ENCODE measurements at places on chromosomes 13 and 19.

GRCh38 chr19:3710265-3710812 lies 2.2 kb downstream of the TJP3 start:
- DNase-seq: no peak
- peaks cover 3% of the 10 kb centered on the region for H3K27me3 ChIP-seq
- no peak overlapping the region for H3K27ac ChIP-seq
- peaks cover 5% of the 10 kb centered on the region for H3K4me1 ChIP-seq
- no peak overlapping the region for H3K4me3 ChIP-seq

GRCh38 chr13:28375250-28375930 lies 119.5 kb downstream of the FLT1 start:
- DNase-seq: no peak
- no peak overlapping the region for H3K27ac ChIP-seq
- H3K4me1 ChIP-seq: no peaks in the 10 kb centered on the region
- H3K27me3 ChIP-seq: no peaks in the 10 kb centered on the region

DNA sequence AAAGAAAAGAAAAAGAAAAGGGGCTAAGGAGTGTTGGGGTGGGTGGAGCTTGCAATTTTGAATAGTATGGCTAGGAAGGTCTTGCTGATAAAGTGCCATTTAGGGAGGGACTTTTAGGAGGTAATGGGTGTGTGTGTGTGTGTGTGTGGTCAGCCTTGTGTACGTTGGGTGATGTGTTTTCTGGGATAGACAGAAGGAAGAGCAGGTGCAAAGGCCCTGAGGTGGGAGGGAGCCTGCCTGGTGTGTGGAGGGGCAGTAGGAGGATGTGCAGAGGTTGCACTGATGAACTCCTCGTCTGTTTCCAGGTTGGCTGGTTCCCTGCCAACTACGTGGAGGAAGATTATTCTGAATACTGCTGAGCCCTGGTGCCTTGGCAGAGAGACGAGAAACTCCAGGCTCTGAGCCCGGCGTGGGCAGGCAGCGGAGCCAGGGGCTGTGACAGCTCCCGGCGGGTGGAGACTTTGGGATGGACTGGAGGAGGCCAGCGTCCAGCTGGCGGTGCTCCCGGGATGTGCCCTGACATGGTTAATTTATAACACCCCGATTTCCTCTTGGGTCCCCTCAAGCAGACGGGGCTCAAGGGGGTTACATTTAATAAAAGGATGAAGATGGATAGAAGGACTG lies 30.5 kb upstream of the ADGRE1 start:
- H3K4me1 ChIP-seq: peaks cover 2% of the 10 kb centered on the region
- H3K36me3 ChIP-seq: peaks cover 14% of the 10 kb centered on the region
- peak overlapping the region; percentile 65 for H3K27ac ChIP-seq

DNA sequence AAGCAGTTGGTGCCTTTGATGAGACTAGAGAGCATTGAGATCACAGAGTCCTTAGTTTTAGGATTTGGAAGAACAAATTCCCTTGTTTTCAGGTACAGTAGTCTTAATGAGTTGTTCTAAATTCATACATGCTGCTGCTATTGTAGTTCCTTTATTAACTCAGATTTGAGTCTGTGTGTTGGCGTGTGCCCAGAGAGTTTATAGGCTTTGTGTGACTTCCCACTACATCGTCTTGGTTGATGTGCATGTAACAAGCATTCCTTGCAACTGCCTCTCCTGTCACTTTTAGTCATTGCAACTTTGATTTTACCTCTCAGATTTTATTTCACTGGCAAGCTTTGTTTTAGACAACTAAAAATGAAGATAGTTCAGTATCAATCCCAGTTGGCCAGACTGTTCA lies 135.5 kb downstream of the ZAR1L start:
- no peak overlapping the region for H3K27ac ChIP-seq
- no peak overlapping the region for H3K4me3 ChIP-seq
- H3K4me1 ChIP-seq: no peaks in the 10 kb centered on the region
- no peaks in the 10 kb centered on the region for H3K36me3 ChIP-seq
- DNase-seq: no peak

GRCh38 chr19:8575467-8575997 lies 1.7 kb downstream of the MYO1F start:
- no peaks in the 10 kb centered on the region for H3K36me3 ChIP-seq
- DNase-seq: peak; percentile 77
- H3K27ac ChIP-seq: peak overlapping the region; percentile 71
- H3K27me3 ChIP-seq: no peaks in the 10 kb centered on the region
- peaks cover 88% of the 10 kb centered on the region for H3K4me1 ChIP-seq

- no peaks in the 10 kb centered on the region for H3K27me3 ChIP-seq
- H3K36me3 ChIP-seq: peaks cover 17% of the 10 kb centered on the region
- H3K27ac ChIP-seq: no peak overlapping the region
- DNase-seq: no peak
- H3K4me1 ChIP-seq: no peaks in the 10 kb centered on the region
- no peak overlapping the region for H3K4me3 ChIP-seq
Measured at GRCh38 chr13:47903836-47904235, 97.2 kb downstream of the SUCLA2 start.

- DNase-seq: no peak
- H3K27me3 ChIP-seq: no peaks in the 10 kb centered on the region
- H3K27ac ChIP-seq: no peak overlapping the region
- H3K36me3 ChIP-seq: peaks cover 15% of the 10 kb centered on the region
- peaks cover 6% of the 10 kb centered on the region for H3K4me1 ChIP-seq
- H3K4me3 ChIP-seq: no peak overlapping the region
Measured at GRCh38 chr13:49071341-49071937, 95.7 kb downstream of the FNDC3A start.

- H3K4me3 ChIP-seq: no peak overlapping the region
- H3K27me3 ChIP-seq: no peaks in the 10 kb centered on the region
- H3K4me1 ChIP-seq: no peaks in the 10 kb centered on the region
- no peaks in the 10 kb centered on the region for H3K36me3 ChIP-seq
- no peak overlapping the region for H3K27ac ChIP-seq
- DNase-seq: no peak
Measured at GRCh38 chr13:72132075-72132474, 265.1 kb upstream of the DACH1 start.

DNA sequence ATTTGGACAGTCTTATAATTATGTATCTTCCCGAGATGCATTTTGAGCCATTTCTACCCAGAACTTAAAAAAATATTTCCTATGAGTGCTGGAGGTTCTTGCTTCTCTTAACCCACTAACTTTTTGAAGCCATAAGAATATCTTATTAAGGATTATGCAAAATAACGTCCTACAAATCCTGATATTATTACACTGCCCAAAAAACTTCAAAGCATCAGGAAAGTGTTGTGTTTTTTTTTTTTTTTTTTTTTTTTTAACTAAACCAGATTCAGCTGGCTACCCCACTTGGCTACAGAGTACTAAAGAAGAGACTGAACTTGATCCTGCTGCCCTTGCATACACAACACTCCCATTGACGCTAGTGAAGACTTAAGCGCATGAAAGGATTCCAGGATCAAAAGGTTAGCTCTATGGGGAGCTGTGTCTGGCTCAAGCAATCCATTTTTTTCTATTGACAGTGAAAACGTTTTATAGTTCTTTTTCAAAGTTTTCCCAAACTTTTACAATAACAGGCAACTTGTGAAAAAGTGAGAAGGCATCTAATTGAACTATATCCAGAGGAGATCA lies 141.4 kb downstream of the KCNRG start:
- peaks cover 12% of the 10 kb centered on the region for H3K4me1 ChIP-seq
- H3K27me3 ChIP-seq: peaks cover 2% of the 10 kb centered on the region
- no peak overlapping the region for H3K27ac ChIP-seq
- no peaks in the 10 kb centered on the region for H3K36me3 ChIP-seq
- DNase-seq: no peak
- no peak overlapping the region for H3K4me3 ChIP-seq

GRCh38 chr19:6744381-6745301 lies 5.2 kb downstream of the TRIP10 start:
- H3K4me1 ChIP-seq: peaks cover 14% of the 10 kb centered on the region
- H3K27me3 ChIP-seq: no peaks in the 10 kb centered on the region
- H3K27ac ChIP-seq: no peak overlapping the region
- no peaks in the 10 kb centered on the region for H3K36me3 ChIP-seq

- no peak for DNase-seq
- H3K4me1 ChIP-seq: peaks cover 3% of the 10 kb centered on the region
- H3K4me3 ChIP-seq: no peak overlapping the region
- H3K36me3 ChIP-seq: no peaks in the 10 kb centered on the region
- H3K27ac ChIP-seq: no peak overlapping the region
- peaks cover 12% of the 10 kb centered on the region for H3K27me3 ChIP-seq
Measured at GRCh38 chr13:38680912-38681311, 6.0 kb upstream of the FREM2 start.

- no peak for DNase-seq
- no peak overlapping the region for H3K4me3 ChIP-seq
- no peaks in the 10 kb centered on the region for H3K4me1 ChIP-seq
- H3K27me3 ChIP-seq: no peaks in the 10 kb centered on the region
- H3K27ac ChIP-seq: no peak overlapping the region
- H3K36me3 ChIP-seq: no peaks in the 10 kb centered on the region
Measured at GRCh38 chr13:42603571-42603970, 29.6 kb downstream of the TNFSF11 start.

GRCh38 chr13:56923626-56924140 lies 217.0 kb upstream of the PRR20A start:
- no peak for DNase-seq
- H3K27me3 ChIP-seq: no peaks in the 10 kb centered on the region
- H3K4me1 ChIP-seq: no peaks in the 10 kb centered on the region

GRCh38 chr19:1220477-1220930 lies 14.9 kb downstream of the STK11 start:
- H3K36me3 ChIP-seq: no peaks in the 10 kb centered on the region
- no peaks in the 10 kb centered on the region for H3K4me1 ChIP-seq
- H3K4me3 ChIP-seq: no peak overlapping the region
- no peaks in the 10 kb centered on the region for H3K27me3 ChIP-seq
- H3K27ac ChIP-seq: no peak overlapping the region

GRCh38 chr19:13794398-13794756 lies 866 bp upstream of the ZSWIM4 start:
- H3K27ac ChIP-seq: peak overlapping the region; percentile 96
- peak overlapping the region; percentile 96 for H3K4me3 ChIP-seq
- no peak for DNase-seq
- peaks cover 35% of the 10 kb centered on the region for H3K4me1 ChIP-seq
- no peaks in the 10 kb centered on the region for H3K27me3 ChIP-seq

GRCh38 chr13:106028911-106029310 lies 506.6 kb downstream of the EFNB2 start:
- no peaks in the 10 kb centered on the region for H3K27me3 ChIP-seq
- no peak for DNase-seq
- no peaks in the 10 kb centered on the region for H3K36me3 ChIP-seq
- H3K4me1 ChIP-seq: no peaks in the 10 kb centered on the region
- no peak overlapping the region for H3K4me3 ChIP-seq

- DNase-seq: no peak
- no peaks in the 10 kb centered on the region for H3K27me3 ChIP-seq
Measured at GRCh38 chr13:104382951-104383350, 1316.7 kb upstream of the SLC10A2 start.

DNA sequence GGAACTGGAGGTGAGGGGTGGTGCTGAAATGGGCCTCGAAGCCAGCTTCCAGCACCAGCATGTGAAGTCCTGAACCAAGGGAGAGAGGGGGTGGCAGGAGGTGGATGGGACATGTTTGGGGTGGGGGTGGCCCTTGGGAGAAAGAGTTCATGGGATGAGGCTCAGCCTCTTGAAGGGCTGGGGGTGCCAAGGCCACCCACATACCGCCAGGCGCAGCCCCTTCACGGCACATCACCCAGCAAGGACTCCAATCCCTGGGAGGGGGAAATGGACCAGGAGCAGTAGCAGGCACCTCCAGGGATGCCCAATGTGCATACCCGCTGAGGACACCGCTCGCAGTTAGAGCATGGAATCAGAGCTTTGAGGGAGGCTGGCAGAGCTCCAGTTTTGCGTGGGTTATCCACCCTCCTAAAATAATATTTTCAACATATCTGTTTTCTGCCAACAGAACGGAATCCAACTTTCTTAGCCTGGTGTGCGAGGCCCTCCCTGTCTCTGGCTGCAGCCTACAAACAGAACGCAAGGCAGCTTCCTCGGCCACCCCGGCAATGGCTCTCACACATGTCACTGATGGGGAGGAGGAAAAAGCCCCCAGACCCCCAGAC lies 140.5 kb upstream of the VSTM2B start:
- no peak overlapping the region for H3K27ac ChIP-seq
- no peaks in the 10 kb centered on the region for H3K4me1 ChIP-seq
- H3K27me3 ChIP-seq: peaks cover 2% of the 10 kb centered on the region
- no peak overlapping the region for H3K4me3 ChIP-seq
- no peaks in the 10 kb centered on the region for H3K36me3 ChIP-seq

DNA sequence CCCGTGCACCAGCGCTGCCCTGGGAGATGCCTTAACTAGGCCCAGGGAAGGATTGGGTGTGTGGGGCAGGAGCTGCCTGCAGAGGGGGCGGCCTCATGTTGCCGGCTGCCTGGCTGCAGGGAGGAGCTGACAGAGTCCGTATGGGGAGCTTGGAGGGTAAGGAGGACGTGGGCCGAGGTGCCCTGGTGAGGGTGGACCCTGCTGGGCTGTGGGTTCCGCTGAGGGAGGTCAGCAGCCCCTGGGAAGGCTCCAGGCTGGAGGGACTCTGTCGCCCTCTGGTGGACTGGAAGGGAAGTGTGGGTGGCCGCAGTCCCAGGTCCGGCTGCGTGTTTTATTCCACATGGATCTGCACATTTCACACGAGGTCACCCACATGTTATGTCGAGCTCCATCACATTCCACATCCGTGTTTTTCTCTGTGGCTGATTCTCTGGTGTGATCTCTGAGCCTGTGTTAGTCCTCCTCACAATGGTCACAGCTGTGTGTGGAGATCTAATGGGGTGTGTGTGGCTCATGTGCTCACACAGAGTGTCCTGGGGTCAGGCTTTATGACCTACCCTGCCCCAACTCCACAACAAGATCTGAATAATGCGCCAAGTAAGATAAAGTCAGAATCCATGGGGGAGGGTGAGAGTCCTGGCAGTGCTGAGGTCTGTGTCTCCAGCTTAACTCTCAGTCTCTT lies 1.8 kb upstream of the CEACAM8 start:
- H3K27me3 ChIP-seq: peaks cover 17% of the 10 kb centered on the region
- no peaks in the 10 kb centered on the region for H3K36me3 ChIP-seq
- no peak overlapping the region for H3K4me3 ChIP-seq
- H3K27ac ChIP-seq: no peak overlapping the region
- H3K4me1 ChIP-seq: no peaks in the 10 kb centered on the region

GRCh38 chr13:36130193-36130551 lies 1.0 kb downstream of the DCLK1 start:
- H3K27me3 ChIP-seq: peaks cover 15% of the 10 kb centered on the region
- no peak overlapping the region for H3K27ac ChIP-seq
- H3K4me1 ChIP-seq: no peaks in the 10 kb centered on the region
- DNase-seq: no peak

GRCh38 chr13:104057861-104058260 lies 991.6 kb upstream of the SLC10A2 start:
- H3K27me3 ChIP-seq: no peaks in the 10 kb centered on the region
- H3K36me3 ChIP-seq: no peaks in the 10 kb centered on the region
- DNase-seq: no peak

GRCh38 chr13:37416291-37417059 lies 182.1 kb downstream of the POSTN start:
- no peaks in the 10 kb centered on the region for H3K4me1 ChIP-seq
- H3K4me3 ChIP-seq: no peak overlapping the region
- H3K27me3 ChIP-seq: no peaks in the 10 kb centered on the region
